ENCODE measurements at places on chromosomes 5 and 9. TPM values are rescaled to one million over a fixed set of nuclear protein-coding genes. Genes with fewer than 3 reads are reported as not detected.

Gene ACOT12
- not detected for total RNA-seq

Gene ISOC1
- 98.0 TPM for total RNA-seq

Gene PCDHA6
- total RNA-seq, result 1.7 TPM

Gene PHF24
- not detected for total RNA-seq

Gene AOPEP
- 82.1 TPM for total RNA-seq

Gene SNX18
- total RNA-seq, result 48.5 TPM

Gene STXBP1
- 81.0 TPM for total RNA-seq

Gene SLC4A9
- total RNA-seq, result not detected

Gene TAF11L13
- total RNA-seq, result not detected

Gene DMRT2
- not detected for total RNA-seq
